ENCODE measurements at places on chromosomes 12 and 14. TPM values are rescaled to one million over a fixed set of nuclear protein-coding genes. Genes with fewer than 3 reads are reported as not detected.

SPIC gene
- not detected for total RNA-seq

KLRG1 gene
- total RNA-seq, result 0.53 TPM

TSPAN9 gene
- 44.2 TPM for total RNA-seq

AQP6 gene
- total RNA-seq, result 0.13 TPM

MOAP1 gene
- 22.9 TPM for total RNA-seq

CAPZA3 gene
- total RNA-seq, result not detected

HOXC6 gene
- total RNA-seq, result not detected

SDS gene
- total RNA-seq, result 0.13 TPM

ARHGAP9 gene
- total RNA-seq, result not detected

PZP gene
- under 0.01 TPM for total RNA-seq

RPL10L gene
- total RNA-seq, result not detected

POU6F1 gene
- 1.3 TPM for total RNA-seq

IGFBP6 gene
- total RNA-seq, result 1,840 TPM
